GF-D8 (cell line): ENCODE measurements at places on chromosomes 12 and 14.

- DNase-seq, result no peak
Measured at GRCh38 chr12:57554453-57554852, 4.6 kb downstream of the KIF5A start.

DNA sequence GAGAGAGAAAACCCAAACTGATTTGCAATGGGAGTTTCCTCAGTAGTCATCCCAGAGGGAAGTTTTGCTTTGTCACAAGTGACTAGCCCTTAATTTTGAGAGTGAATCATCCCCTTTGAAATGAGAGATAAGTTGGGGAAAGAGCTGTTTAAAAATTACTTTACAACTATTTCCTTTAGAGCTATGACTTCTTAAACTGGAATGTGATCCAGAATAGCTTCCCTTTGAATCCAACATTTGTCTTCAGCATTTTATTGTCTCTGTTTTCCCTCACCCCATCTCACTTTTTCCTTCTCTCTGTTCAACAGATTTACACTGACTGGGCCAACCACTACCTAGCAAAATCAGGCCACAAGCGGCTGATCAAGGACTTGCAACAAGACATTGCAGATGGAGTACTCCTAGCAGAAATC is 109.3 kb downstream of the NAV3 start:
- DNase-seq, result no peak

DNA sequence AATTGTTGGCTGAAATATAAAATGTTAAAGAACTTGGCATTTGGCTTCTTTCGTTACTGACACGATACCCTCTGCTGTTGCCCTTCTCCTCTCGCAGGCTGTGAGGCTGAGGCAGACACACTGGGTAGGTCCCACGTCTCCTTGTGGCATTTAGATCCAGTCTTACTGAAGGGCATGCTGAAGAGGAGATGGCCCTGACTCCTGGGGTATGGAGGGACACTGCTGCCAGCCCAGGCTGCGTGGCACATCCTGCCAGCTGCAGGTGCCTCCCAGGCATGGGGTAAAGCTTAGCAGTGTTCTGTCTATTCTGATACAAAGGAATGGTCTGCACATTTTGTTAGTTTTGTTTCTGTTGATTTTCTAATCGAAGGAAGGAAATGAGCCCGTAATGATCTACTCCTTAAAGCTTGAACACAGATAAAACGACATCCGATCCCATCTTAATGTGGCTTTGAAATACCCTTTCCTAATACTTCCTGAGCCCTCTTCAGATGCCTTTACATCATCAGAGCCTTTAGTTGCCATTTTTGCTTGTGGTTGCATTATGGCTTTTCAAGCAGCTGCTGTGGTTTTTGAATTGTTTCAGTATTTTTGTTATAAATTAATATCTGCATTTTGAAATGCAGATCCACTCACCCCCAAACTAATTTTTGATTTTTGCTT is 61.1 kb downstream of the WDR20 start:
- DNase-seq, result peak; percentile 39

GRCh38 chr12:64010069-64010686 is 165.7 kb downstream of the SRGAP1 start:
- DNase-seq, result no peak

DNA sequence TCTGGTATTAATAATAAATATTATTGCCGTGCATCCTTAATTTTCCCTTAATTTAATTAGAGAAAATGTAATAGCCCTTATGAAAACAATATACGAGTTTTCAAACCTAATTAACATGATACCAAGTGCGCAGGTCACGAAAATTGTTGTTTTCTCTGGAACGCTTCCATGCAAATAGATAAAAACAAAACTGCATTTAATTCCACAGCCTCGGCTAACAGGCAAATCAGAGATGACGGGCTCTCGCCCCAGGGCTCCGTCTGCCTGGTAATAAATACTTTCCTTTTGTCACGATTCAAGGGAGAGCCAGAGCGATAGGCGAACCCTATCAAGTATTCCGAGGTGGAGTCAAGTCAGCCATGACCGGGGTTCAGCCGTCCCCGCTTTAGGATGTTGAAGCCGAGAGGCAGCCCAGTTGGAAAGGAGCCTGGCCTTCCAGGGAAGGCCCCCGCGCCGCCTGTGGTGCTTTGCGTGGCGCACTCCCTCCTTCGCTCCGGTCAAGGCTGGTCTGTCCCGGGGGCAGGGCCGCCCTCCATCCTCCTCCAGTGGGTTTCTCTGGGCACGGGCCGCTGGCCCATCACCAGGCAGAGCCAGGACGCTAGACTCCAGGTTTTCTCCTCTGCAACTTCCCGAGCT is 137.8 kb upstream of the GSC start:
- no peak for DNase-seq

GRCh38 chr12:23099604-23100003 is 474.6 kb downstream of the ETNK1 start:
- no peak for DNase-seq

DNA sequence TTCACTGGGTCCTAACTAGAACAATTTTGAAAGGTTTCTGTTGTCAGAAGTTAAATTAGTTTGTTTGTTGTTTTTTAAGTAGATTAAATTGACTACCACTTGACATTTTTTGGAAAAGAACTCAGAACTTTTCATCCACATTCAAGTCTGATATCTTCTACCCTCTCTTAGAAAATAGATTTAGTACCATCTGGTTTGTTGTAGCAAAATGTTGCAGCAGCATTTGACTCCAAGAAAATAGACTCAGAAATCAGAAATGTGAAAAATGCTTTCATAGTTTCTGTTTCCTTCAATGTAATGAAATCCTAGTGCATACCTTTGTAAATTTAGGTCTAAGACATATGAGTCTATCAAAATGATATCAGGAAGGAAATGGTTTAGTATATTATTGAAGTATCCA is 256.3 kb upstream of the CLEC14A start:
- no peak for DNase-seq

GRCh38 chr12:93880853-93881522 is 203.8 kb downstream of the CRADD start:
- DNase-seq, result no peak

- no peak for DNase-seq
Measured at GRCh38 chr14:96065661-96066459, 26.7 kb downstream of the C14orf132 start.

- DNase-seq, result no peak
Measured at GRCh38 chr14:30349520-30349919, 209.4 kb upstream of the G2E3 start.

- DNase-seq, result no peak
Measured at GRCh38 chr12:85836197-85837090, at the start of gene RASSF9. TSS of gene RASSF9 (minus strand) at chr12:85836409. CDS start at chr12:85836201, 208 bp downstream.
